A172 (cell line): ENCODE measurements at places on chromosomes 7 and 10.

DNA sequence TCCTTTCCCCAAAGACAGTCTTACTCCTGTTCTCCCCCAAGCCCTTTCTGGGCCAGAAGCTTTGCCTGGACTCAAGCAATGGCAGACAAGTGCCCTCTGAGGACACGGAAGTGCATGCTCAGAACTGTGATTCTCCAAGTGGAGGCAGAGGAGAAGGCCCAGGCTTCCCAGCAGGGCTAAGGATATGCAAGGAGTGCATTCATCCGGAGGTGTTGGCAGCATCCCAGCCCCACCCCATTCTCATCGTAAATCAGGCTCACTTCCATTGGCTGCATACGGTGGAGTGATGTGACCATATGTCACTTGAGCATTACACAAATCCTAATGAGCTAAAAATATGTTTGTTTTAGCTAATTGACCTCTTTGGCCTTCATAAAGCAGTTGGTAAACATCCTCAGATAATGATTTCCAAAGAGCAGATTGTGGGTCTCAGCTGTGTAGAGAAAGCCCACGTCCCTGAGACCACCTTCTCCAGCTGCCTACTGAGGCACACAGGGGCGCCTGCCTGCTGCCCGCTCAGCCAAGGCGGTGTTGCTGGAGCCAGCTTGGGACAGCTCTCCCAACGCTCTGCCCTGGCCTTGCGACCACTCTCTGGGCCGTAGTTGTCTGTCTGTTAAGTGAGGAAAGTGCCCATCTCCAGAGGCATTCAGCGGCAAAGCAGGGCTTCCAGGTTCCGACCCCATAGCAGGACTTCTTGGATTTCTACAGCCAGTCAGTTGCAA lies 1.4 kb upstream of the RBP3 start:
- peak; percentile 23 for DNase-seq

- DNase-seq: no peak
Observed at GRCh38 chr7:1639532-1640175, 30.4 kb upstream of the ELFN1 start.

DNA sequence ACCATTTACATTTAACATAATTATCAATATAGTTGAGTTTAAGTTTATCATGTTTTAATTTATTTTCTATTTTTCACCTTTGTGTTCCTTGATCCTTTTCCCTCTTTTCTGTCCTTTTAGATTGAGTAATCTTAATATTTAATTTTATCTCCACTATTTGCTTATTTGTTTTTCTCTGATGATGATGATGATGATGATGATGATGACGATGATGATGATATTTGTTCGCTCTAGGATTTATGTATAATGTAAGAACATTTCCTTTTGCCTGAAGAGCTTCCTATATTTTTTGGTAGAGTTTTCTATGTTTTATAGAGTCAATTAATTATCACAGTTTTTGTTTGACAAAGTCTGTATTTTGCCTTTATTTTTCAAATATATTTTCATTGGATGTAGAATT lies 104.2 kb downstream of the GLRX3 start:
- DNase-seq: no peak

GRCh38 chr7:128458956-128459355 lies 3.3 kb downstream of the HILPDA start:
- no peak for DNase-seq

DNA sequence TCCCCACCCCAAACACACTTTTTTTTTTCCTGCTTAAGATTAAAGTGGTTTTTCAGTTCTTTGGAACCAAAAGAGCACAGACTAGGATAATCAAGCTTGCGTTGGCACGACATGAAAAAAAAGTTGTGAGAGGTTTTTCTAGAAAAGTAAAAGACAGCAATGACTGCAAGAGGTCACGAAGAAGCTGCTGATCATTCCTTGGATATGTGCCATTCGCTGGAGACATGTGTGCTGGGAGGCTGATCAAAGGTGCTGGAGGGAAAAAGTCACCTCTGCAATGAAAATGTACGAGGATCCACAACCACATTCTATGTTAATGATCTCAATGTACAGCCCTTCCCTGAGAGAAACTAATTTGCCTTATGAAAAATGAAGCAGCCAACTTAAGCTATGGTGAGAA lies 5.4 kb downstream of the AKR1B1 start:
- no peak for DNase-seq

- no peak for DNase-seq
Observed at GRCh38 chr7:128356546-128357216, 4.8 kb downstream of the PRRT4 start.

GRCh38 chr7:158672975-158673374 lies 31.6 kb downstream of the NCAPG2 start:
- peak; percentile 34 for DNase-seq

DNA sequence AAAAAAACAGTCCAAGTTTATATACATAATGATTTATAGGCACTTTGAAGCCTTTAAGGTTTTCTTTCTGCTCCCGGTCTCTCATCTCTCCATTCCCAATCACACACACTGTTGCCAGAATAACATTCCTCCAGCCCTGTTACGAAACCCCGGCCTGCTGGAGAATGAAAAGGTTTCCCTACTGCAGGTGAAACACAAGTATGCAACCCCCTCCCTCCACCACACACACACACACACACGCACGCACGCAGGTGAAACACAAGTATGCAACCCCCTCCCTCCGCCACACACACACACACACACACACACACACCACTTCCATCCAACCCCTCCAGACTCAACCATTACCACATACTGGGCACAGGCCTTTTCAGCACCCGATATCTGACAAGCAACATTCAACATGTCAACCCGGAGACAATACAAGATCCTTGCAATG lies 87.5 kb downstream of the PARD3 start:
- DNase-seq: no peak

DNA sequence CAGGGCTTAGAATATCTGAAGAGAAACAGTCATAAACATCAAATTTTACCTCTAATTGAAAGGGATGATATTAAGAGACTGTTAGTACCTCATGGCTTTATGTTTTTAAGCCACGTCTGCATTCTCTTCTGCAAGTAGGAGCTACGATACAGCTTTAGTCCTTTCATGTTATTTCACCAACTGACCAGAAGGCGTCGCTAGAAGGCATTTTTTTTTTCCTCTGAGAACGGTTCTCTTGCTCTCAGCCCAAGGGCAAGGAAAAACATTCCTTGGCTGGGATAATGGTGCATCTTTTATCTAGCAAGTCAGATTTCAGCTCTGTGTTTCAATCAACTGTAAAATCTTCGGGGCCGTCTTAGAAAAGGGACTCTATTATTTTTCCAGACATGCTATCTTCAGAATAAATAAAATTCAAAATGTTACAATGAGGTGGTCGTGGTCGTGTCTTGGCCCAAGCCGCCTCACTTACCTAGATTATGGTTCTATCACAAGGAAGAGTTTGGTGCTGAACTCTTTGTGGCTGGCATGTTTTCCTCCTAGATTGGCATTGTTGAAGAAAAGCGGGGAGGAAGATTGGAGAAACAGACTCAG lies 41.6 kb upstream of the LYZL2 start:
- DNase-seq: peak; percentile 85

GRCh38 chr7:45585628-45586027 lies 11.5 kb downstream of the ADCY1 start:
- DNase-seq: no peak

GRCh38 chr10:96619120-96619519 lies 32.3 kb upstream of the TM9SF3 start:
- no peak for DNase-seq

DNA sequence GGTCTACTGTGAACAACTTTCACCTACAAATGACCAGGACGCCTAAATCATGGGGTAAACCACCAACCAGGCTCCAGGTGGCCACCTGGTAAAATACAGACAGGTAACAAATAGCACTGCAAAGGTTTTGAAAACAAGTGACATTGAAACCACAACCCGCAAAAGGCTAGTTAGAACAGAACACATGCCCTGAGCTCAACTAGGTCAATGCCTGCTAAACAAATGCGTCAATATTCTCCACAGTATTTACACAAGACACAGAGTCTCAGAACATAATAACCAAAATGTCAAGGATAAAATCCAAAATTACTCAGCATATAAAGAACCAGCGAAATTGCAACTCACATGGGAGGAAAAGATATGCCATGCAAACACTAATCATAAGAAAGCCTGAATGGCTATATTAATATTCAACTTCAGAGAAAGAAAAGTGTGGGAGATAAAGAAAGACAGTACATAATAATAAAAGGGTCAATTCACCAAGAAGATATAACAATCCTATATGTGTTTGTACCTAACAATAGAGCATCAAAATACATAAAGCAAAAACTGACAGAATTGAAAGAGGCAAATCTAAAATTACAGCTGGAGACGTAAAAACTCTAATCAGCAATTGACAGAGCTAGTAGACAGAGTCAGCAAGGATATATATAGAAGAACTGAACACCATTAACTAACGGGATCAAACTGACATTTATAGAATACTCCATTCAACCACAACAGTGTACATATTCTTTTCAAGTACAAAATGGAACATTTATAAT lies 47.6 kb downstream of the SMURF1 start:
- DNase-seq: no peak

- DNase-seq: no peak
Observed at GRCh38 chr7:159117366-159118196, 27.1 kb downstream of the VIPR2 start.

GRCh38 chr7:77626586-77627308 lies 69.5 kb upstream of the RSBN1L start:
- DNase-seq: no peak

GRCh38 chr7:37119296-37119860 lies 329.3 kb downstream of the ELMO1 start:
- no peak for DNase-seq

- DNase-seq: peak; percentile 58
Observed at GRCh38 chr10:33132626-33133025, 174.6 kb upstream of the ITGB1 start.

- DNase-seq: no peak
Observed at GRCh38 chr7:151095828-151096475, 9.7 kb downstream of the AGAP3 start.

DNA sequence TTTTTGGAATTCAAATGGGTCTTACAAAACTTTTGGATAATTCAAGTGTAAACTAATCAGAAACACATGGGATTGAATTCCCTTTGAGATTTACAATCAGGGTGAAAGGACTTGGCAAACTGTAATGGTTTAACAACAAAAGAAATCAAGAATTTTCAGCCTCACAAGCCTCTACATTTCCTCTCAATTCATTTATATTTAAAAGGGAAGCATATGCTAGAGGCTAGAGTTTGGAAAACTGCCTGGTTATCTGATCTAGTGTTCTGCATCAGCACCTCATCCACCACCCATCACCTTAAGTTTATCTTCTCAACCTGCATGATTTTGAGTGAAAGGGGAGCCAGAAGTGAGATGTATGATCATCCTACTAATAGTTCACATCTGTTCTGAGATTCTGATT lies 120.7 kb downstream of the TES start:
- no peak for DNase-seq

DNA sequence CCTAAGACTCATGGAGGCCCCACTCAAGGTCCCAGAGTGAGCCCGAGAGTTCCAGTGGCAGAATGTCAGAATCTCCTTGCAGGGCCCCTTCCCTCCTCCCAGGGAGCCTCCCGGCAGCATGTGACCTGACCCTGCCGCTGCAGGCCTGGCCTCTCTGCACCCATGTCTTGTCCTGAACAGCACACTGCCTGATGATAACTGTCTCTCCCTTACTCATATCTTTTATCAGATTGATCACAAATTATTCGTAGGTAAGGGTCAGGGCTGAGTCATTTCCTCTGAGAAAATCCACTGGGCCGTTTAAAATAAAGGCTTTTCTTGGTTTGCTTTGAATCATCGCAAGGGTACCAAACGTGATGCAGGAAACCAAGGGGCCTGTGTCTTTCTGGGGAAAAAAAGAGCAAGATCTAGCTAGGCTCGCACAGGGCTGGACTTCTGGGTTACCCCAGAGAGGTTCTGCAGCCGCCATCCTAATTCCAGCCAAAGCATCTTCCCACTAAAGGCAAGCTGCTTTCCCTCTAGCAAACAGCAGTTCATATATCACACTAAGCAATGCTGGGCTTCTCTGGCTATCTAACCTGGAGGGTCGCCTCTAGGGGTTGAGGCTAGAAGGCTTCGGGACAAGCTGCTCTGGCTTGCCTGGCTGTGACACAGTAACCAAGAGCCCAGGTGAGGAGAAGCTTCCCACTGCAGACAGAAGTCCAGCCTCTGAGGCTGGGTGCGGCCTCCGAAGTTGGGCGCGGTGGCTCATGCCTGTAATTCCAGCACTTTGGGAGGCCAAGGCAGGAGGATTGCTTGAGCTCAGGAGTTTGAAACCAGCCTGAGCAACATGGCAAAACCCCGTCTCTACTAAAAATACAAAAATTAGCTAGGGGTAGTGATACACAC lies 104.9 kb downstream of the SPDYE5 start:
- peak; percentile 90 for DNase-seq

DNA sequence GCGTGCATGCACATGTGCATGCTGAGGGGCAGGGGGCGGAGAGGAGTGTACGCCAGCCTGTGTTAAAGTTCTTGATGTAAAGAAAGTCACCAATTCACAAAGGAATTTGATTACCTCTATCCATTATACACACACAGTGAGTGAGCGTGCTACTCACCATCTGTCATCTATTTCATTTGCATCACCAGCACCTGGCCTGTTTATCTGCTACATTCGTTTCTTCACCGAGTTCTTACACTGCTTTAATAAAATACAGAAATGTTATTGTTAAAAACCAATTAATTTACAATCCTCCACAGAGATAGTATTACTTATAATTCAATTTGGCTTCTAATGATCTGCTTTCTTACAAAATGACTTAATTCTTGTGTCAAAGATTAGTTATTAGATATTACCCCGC lies 32.6 kb downstream of the NEUROD6 start:
- no peak for DNase-seq

GRCh38 chr7:137832382-137832781 lies 14.4 kb downstream of the DGKI start:
- no peak for DNase-seq

DNA sequence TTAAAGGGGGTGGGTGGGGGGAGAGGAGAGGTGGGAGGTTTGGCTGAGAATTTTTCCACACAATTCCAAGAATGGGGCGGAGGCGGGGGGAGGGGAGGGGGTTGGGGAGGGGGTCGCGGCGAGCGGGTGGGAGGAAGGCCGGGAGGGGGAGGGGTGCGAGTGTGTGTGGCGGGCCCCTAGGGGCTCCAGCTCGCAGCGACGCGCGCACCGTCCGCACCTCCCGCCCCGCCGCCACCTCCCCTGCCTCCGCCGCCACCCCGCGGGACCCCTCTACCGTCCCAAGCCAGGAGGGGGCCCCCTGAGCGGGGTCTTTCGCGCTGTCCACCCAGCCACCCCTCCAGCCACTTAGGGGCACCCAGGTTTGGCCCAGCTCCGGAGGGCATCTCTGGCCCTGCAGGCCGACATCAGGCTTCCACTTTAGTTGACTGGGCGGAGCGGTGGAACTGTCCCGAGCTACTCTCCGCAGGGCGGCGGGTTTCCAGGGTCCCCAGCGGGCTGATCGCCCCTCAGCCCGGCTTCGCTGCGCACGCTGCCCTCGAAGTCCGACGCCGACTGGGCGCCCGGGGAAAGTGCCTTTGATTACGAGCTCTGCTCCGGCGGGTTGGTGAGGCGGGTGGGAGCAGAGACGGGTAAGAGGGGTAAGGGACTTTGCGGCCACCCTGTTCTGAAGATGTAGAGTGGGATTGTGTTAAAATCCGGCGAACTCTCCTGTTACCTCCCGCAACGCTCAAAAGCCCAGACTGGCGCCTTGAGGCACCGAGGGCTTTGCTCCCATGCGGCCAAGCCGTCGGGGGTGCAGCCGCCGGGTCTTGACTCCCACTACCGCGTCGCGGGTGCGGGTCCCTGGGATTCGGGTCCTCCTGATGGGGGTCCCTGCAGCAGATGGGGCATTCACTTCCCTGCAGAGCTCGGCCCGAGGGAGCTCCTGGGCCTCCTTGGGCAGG lies 1.8 kb upstream of the VAX1 start:
- DNase-seq: no peak
